ENCODE measurements at places on chromosomes 1 and 21.

- DNase-seq: peak; percentile 3
These were observed 467.5 kb upstream of the CXADR start for GRCh38 chr21:17045214-17045853.

- no peak for DNase-seq
These were observed 44.1 kb upstream of the BARHL2 start for GRCh38 chr1:90761156-90761555.

GRCh38 chr21:42956824-42957630 is 17.3 kb upstream of the PKNOX1 start:
- no peak for DNase-seq

- no peak for DNase-seq
These were observed 65.2 kb upstream of the TRABD2B start for GRCh38 chr1:48062353-48062752.

GRCh38 chr1:192045131-192045530 is 113.1 kb upstream of the RGS18 start:
- DNase-seq: no peak

DNA sequence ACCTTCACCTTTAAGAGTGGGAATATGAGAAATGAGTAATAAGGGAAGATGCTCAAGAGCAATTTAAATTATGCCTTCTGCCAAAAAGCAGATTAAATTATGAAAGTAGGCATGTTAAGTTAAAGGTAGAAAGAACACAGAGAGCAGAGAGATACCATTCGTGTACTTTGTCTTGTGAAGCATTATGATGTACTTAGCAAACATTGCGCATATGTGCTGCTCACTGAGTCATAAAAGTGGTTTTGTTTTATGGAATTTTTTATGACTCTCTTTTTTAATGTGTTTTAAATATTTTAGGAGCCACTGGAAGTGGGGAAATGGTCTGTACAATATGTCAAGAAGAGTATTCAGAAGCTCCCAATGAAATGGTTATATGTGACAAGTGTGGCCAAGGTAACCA is 35.3 kb downstream of the MTF2 start:
- DNase-seq: no peak

DNA sequence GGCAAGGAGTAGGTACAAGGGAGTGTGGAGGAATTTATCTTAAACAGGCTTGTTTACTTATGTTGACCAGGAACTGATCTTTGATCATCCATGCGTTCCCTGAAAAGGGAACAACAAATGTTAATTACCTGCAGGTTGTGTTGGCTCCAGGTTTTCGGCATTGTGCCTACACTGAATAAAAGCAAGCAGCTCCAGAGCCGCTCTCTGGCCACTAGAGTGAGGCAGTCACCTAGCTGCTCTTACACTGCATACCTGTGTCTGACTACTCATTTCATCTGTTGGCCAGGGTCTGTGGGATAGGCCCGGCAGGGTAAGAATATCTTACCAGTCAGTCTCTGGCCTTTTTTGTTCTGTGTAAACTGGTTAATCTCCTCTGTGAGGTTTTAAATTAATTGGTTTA is 183.6 kb downstream of the HFM1 start:
- no peak for DNase-seq

DNA sequence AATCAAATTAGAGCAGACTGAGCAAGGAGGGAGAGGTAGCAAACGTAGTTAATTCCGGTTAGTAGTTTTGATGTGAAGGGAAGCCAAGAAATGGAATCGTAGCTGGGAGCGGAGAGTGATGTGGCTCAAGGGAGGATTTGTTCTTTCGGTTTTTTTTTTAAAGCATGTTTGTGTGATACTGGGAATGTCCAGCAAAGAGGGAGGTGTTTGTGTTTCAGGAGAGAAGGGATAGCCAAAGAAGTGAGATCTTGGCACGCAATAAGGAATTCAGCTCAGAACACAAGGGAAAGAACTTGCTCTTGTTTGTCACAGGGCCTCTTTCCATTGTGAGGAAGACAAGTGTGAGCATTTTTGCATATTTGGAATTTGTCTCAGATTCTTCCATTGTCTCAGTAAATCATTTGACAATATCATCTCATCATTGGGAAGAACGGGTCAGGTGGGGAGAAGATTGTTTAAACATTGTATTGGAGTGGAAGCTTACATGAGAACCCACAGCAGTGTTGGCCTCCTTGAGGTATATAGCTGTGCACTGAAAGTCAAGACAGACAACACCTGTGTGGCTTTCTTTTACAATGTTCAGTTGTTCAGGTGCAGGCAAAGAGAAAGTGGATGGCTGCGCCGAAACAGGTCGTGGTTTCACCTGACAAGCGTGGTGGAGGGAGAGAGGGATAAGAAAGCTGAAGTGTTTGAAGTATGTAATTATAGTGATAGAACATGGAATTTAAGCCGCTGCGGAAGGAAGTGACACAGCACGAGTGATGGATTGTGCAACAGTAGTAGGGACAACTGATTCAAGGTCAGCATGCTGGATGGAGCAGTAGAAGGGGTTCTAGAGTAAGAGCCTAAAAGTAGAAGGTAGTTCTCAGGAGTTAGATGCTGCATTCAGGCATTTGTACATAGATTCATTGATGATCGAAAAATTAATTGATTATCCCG is 25.4 kb downstream of the FMN2 start:
- DNase-seq: no peak

- DNase-seq: no peak
These were observed 16.2 kb downstream of the PROX1 start for GRCh38 chr1:214004014-214004413.

- no peak for DNase-seq
These were observed 48.0 kb upstream of the PDE4B start for GRCh38 chr1:65744731-65745130.

DNA sequence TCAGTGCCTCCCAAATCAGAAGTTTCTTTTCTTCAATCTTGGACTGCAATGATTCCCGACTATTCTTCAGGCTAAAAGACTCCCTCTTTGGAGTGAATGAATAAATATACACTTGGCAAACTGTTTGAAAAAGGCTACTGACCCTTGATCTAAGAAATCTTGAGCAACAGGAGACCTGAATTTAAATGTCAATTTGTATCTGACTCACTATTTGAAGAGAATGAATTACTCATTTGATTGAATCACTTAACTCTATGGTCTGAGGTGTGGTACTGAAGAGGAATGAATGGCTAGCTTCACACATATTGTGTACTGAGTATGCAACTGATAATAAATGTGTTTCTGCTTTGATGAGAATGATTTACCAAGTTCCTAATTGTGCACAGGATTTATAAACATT is 4.6 kb upstream of the SMG7 start:
- DNase-seq: peak; percentile 77

DNA sequence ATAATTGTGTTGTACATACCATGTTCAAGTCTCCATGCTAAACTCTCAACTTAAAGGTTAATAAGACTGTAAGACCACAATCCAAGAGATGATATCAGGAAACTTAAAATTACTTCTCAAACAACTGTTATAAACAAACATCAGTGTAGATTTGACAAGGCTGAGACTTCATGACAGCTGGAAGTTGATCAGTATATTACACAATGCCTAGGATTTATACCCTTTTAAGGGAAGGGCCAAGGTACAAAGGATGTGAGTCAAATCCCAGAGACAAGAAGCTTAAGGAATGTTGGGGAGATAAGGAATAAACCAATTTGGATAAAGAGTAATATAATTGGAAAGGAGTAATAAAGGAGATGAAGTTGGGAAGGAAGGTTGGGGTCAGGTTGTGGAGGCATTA is 98.8 kb downstream of the LBR start:
- no peak for DNase-seq

GRCh38 chr21:37907076-37907475 is 9.2 kb downstream of the KCNJ6 start:
- no peak for DNase-seq

GRCh38 chr1:26942656-26943055 is 17.6 kb downstream of the KDF1 start:
- DNase-seq: no peak

- no peak for DNase-seq
These were observed 49.5 kb downstream of the FASLG start for GRCh38 chr1:172708452-172708851.

- DNase-seq: no peak
These were observed 35.5 kb upstream of the HHAT start for GRCh38 chr1:210293171-210293607.

DNA sequence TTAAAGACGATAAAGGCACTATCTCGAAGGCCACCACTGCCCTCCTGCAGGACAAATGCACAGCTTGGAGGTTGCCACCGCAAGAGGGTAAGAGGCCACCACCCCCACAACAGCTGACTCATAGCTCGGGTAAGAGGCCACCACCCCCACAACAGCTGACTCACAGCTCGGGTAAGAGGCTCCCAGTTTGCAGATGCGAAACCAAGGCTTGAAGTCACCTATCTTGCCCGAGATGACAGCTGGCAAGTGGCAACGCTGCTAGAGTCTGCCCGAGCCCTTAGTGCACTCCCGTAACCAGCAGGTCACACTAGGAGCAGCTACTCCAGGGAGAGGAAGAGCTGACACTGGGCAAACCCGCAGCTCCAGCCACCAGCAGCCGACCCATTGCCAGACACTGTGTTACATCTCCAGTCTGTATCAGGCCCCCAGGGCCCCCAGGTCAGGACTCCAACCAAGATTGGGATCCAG is 17.1 kb upstream of the SPSB1 start:
- peak; percentile 75 for DNase-seq

GRCh38 chr1:85421179-85421578 is 43.8 kb downstream of the DDAH1 start:
- DNase-seq: no peak

DNA sequence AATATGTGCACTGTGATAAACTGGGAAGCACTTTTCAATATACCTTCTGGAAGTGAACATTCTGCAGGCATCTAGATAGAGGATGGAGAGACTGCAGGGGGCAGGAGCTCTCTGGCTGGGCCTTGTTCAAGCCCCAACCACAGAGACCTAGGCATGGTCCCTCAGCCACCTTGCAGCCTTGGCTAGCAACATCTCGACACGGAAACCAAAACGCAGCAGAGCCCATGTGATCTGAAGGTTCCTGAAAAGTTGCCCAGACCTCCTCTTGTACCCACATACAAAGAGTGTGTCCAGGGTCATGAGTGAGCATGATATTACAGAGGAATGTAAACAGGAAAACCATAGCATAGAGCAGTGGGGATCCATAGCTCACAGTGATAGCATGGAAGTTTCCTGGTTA is 33.1 kb upstream of the SAMD11 start:
- no peak for DNase-seq

DNA sequence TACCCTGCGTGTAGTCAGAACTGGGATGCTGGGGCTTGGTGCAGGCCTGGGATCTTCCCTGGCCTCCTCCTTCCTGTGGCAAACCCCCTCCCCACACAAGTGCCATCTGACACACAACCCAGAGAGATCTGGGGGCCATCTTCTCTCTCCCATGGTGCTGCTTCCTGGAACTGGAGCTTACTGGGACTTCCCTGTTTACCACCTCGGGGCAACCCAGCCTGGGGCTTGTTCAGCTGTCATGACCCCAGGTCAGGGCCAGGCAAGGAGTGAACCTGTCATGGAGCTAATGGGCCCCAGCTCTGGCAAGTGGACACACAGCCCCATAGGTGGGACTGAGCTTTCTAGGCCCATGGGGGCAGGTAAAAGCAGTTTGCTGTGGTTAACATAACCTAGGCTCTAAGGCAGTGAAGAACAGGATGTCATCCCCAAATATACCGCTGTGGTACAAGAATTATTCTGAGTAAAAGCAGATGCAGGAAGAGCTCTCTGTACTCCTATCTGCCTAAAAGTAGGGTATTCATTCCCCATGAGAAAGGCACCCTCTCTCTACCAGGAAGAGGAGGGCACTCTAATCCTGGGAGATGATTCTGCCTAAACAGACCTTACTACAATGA is 2.4 kb downstream of the TRIM11 start:
- DNase-seq: no peak

- DNase-seq: peak; percentile 41
These were observed 755 bp upstream of the THRAP3 start for GRCh38 chr1:36223381-36223995.

- peak; percentile 37 for DNase-seq
These were observed 1.4 kb upstream of the DENND2C start for GRCh38 chr1:114671011-114671938.

GRCh38 chr1:86750076-86750475 is 45.7 kb downstream of the SH3GLB1 start:
- DNase-seq: no peak

DNA sequence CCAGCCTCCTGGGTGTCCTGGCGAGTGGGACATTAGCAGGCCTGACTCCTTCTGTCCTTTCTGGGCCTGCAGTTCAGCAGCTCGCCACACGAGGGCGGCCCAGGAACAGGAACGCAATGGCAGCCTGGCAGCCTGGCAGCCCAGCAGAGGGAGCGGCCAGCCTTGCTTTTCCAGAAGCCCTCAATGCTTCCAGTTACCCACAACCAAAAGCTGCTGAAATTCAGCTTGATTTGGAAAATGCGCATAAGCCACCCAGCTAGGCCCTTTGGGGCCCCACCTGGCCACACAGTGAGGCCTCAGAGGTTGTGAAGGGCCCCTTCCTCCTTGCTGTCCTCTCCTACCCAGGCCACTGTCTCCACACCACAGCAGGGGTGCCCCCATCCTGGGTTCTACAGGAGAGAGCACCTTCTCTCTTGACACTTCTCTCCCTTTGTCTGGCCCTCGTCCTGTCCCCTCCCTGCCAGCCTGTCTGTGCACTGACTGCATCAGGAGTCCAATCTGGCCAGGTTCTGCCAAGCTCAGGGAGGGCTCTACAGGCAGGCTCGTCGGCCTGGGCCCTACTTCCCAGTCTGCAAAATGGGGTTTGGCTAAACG is 103.4 kb upstream of the VAMP3 start:
- peak; percentile 73 for DNase-seq

- DNase-seq: no peak
These were observed 306.5 kb downstream of the HHIPL2 start for GRCh38 chr1:222241410-222241809.

- DNase-seq: peak; percentile 23
These were observed 43.2 kb downstream of the C1orf198 start for GRCh38 chr1:230824919-230825721.

GRCh38 chr1:54336116-54336515 is 70.1 kb downstream of the SSBP3 start:
- DNase-seq: no peak

- DNase-seq: no peak
These were observed 819 bp upstream of the GPR3 start for GRCh38 chr1:27391511-27392095.

- peak; percentile 59 for DNase-seq
These were observed 71.3 kb upstream of the MUTYH start for GRCh38 chr1:45411510-45411899.

GRCh38 chr1:17156108-17156507 is 36.9 kb upstream of the PADI2 start:
- DNase-seq: no peak

- no peak for DNase-seq
These were observed 151.6 kb upstream of the ZNF644 start for GRCh38 chr1:91173346-91173890.

DNA sequence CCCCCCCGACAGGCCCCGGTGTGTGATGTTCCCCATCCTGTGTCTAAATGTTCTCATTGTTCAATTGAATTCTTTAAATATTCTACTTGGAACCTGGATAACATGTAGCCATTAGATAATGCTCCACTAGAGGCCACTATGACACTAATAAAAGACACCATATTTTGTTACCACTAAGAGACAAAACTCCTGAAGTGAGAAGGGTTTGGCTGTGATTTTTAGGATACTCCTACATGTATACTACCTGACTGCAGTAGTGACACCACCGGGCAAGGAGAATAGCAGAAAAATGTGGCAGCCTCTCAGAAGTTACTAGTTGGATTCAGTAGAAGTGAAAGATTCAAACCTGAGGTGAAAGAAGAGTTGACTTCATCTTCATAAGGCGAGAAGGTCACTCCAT is 36.0 kb downstream of the F5 start:
- peak; percentile 48 for DNase-seq

- peak; percentile 17 for DNase-seq
These were observed 350.8 kb upstream of the PTBP2 start for GRCh38 chr1:96370757-96371156.

Measured in LoVo (cell line).